Stomach (tissue), 19 donors: ENCODE measurements at places on chromosomes 16 and 17.

DNA sequence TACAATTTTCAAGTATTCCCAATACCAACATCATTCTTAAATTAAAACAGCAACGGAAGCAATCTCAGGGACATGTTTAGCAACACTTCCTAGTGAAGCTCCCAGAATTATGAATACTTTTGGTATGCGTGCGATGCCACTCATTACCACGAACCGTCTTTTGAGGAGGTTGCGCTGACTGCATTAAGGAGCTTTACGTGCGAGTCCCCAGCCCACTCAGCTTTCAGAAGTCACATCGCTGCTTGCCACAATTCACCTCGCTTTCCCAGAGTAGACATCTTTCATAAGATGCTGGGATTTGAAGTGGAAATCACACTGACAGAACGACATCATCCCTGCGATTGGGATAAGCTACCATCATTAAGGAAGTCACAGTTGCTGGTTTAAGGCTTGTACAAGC lies 441.6 kb upstream of the HSBP1 start:
- no peak for DNase-seq

DNA sequence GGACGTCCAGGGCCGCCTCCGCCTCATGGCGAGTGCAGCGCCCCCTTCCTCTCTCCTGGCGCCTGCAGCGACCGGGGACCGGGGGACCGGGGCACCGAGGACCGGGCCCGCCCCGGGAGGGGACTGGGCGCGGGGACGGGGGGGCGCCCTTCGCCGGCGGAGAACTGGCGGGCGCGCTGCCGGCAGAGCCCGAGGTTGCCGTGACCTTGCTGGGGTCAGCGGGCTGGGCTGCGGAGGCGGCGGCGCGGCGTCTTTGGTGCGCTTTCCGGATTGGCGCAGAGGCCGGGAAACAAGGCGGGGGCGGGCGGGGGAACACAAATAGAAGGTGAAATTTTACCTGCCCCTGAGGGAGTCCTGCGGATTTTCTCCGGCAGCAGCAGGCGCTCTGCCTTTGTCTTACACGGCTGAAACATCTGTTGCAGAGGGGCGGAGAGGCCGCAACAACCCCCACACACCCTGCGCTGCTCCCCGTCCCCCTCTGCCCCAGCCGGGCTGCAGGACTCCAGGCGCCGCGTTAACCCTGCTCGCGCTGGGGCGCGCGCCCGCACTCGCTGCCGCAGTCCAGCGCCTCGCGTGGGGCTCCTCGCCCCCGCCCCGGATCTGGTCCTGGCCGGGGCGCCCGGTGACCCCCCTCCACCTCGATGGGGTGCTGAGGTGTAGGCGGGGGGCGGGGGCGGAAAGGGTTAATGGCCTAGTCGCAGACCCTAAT lies 53.5 kb downstream of the SREBF1 start:
- DNase-seq: peak; percentile 88

DNA sequence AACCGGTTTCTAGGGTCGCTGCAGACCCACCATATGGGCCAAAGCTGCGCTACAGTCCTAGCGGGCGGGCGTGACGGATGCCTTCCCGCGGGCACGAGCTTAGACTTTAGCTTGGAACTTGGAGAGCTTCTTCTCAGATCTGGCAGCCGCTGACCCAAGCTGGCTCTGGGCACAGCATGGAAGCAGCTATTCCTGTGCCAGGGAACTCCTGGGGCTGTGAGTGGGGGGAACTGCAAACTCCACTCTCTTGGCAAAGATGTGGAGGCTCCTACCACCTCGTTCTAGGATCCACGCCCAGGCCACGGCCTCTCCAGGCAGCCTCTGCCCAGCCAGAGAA lies 8.8 kb downstream of the FAAP100 start:
- no peak for DNase-seq

GRCh38 chr16:576823-577201 lies 7.0 kb downstream of the PIGQ start:
- DNase-seq: no peak

- no peak for DNase-seq
These were observed 40.4 kb upstream of the DNAJA2 start for GRCh38 chr16:47013910-47014309.

DNA sequence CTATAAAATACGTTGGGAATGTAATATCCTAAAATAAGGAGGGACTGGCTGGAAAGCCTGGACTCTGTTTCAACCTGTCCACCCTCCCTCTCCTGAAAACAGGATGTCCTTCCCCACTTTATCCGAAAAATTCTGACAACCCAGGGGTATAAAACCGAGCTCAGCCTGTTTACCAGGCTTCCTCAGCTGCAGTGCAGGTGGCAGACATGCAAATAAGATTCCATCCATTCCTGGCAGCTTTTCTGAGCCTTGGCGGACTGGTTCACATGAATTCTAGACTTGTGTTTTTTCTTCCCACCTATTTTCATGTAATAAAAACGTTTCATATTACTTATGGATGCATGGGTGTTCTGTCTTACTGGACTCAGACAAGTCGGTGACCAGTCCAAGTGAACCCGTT lies 479.3 kb downstream of the KCNJ18 start:
- DNase-seq: no peak

DNA sequence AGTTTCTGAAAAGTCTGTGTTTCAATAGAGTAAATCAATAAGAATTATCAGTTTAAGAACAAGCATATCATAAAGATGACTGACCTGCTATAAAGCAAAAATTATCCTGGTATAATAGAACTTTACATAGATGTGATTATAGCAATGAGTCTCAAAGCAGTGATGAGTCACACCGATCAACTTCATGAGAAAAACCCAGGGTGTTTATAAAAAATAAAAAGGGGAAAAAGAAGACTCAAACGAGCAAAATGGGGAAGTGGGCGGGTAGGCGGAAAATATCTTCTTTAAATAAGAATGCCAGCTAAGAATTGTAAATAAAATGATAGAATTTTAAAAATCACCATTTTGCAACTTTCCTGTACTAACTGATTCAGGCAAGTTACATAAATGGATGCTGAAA lies 46.8 kb downstream of the BRIP1 start:
- DNase-seq: no peak

- no peak for DNase-seq
These were observed 229.5 kb downstream of the PRKCA start for GRCh38 chr17:66531851-66532295.

- DNase-seq: no peak
These were observed 182.5 kb downstream of the SNX29 start for GRCh38 chr16:12159028-12159427.

DNA sequence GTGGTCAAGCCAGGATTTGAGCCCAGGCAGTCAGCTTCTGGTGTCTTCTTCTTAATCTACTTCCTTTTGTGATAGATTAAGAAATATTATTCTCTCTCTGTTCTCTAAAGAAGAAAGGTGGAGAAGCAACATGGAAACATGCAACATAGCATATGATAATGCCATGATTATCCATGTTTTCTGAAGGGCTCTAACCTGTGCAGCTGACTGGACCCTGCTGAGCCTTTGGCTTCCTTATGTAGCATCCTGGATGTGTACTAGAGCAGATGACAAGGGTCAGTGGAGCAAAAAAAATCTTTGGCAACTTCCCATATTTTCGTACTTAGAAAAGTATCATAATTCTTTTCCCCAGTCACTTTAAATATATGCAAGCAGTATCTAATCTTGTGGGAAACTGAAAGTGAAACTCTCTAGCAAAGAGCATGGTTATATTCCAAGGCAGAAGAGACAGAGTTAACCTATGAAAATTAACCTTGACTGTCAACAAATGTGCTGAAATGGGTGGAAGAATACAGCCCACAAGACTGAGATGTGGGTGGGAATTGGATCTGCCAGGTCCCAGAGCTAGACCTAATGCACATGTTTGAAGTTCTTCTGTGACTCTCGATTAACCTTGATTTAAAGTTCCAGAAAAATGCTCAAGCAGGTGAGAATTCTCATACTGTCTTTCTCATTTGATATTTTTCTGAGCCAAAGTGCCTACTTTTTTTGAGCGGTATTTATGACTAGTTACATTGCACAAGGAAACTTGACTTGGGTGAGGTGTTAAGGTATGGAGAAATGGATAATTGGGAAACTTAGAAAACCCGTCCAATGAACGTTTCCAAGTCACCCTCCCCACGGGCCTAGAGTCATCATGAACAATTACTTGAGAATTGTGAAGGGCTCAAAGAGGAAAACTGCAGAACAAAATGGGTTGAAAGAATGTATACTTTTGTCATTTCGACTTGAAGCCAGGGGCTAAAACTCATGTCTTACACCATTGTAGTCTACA lies 248.6 kb downstream of the FTO start:
- DNase-seq: no peak

- no peak for DNase-seq
These were observed 73.5 kb downstream of the GTF3C1 start for GRCh38 chr16:27476240-27476639.

DNA sequence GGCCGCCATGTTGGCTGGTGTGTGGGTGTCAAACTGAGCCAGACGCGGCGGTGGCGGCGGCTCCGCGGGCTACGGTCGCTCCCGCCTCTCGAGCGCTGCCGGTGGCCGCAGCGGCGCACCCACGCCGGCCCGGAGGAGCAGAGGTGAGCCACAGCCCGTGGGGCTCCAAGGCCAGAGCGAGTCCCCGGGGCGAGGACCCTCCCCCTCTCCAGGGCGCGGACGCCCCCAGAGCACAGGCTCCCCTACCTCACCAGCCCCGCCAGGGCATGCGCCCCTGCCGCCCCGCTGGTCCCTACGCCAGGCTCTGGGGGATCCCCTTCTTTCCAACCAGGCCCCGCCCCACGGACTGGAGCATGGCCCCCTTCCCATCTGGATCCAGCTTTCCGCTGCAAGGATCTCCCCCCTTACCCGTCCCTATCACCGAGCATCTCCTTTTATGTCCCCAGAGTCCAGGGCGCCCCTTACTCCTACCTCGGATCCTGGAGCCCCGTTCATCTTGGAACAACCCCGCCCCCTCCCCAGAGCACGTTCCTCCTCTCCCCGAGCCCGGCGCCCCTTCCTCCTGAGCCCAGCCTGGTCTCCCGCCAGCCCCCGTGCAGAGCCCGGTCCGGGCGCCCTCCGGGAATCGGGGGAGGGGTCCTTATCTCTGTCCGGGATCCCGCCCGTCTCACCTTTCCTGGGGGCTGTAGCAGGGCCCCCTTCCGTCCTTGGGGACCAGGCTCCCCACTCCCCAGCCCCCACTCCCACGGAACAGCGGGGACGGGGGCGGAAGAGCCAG lies 412 bp downstream of the EPN2 start:
- DNase-seq: peak; percentile 37

DNA sequence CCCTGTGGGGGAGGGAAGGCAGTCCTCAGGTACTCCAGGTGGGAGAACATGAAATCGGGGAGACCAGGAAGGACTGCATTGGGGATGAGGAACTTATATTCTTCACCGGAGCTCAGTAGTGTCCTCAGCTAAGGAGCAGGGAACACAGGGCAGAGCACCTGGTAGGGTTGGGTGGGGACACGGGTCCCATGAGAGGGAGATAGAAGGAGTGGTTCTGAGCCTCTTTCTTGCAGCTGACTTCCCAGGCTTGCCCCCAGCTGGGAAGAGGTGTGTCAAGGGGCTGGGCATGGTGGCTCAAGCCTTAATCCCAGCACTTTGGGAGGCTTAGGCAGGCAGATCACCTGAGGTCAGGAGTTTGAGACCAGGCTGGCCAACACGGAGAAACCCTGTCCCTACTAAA lies 2.1 kb downstream of the FHOD1 start:
- no peak for DNase-seq

- DNase-seq: no peak
These were observed 39.9 kb upstream of the INTS2 start for GRCh38 chr17:61967729-61968128.

DNA sequence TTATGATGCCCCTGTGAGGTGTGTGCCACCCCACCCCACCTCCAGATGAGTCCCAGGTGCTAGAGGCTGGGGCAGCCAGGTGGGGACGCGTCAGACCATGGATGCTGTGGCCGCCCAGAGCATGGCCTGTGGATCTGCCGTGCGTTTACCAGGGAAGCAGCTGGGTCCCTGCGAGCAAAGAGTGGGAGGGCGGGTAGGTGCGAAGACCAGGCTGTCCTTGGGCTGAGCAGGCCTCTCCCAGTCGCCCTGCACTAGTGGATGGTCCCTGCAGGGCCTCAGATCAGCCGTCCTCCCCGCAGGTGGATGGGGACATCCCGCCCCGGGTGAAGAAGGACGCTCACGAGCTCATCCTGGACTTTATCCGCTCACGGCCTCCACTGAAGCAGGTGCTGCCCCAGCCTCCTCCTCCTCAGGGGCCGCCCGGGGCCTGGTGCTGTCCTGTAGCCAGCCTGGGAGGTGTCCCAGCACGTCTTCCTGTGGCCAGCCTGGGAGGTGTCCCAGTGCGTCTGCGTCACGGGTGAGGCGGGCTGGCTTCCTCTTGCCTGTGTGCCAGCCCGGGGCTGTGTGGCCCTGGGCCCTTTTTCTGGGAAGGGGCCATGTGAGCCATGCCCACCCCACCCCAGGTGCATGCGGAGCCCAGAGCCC lies 18.0 kb upstream of the TCF25 start:
- DNase-seq: no peak

DNA sequence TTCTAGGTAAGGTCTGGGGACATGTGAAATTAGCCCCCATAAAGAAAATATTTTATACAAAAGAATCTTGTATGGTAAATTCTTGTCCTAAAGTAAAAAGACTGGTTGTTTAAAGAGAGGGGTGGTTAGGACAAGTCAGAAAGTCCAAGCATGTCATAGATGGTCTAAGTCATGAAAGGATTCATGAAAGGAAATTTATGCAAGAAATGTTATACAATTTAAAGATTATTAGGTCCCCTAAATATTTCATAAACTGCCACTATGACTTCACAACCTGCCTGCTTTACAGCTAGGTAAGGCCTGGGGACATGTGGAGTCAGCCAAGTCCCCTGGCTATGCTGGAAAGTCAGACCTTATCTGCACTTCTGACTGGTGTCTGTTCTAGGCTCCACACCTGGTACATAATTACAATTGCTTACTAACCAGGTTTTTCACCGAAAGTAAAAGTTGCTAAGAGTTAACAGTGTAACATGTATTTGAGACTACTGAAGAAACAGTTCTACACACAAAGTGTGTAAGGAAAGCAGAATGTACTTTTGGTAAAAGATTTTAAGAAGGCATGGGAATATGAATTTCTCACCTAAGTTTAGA lies 17.0 kb downstream of the N4BP1 start:
- no peak for DNase-seq

- peak; percentile 50 for DNase-seq
These were observed 24.0 kb downstream of the MXRA7 start for GRCh38 chr17:76686538-76687297.

DNA sequence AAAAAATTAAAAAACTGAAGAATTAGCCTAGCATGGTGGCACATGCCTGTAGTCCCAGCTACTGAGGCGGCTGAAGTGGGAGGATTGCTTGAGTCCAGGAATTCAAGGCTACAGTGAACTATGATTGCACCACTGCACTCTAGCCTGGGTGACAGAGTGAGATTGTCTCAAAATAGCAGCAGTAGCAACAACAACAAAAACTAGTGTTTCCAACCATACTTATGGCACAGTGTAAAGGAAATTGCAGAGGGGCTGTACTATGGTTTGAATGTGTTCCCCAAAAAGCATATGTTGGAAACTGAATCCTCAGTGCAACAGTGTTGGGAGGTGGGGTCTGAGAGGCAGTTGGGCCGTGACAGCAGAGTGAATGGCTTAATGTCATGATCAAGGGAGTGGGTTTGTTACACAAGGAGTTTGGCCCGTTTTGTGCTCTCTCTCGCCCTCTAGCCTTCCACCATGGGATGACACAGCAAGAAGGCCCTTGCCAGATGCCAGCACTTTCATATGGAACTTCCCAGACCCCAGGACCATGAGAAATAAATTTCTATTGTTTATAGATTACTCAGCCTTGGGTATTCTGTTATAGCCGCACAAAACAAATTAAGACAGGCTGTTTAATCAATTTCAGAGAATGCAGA lies 70.0 kb downstream of the PGS1 start:
- no peak for DNase-seq
